ENCODE measurements at places on chromosomes 12 and 14.

DNA sequence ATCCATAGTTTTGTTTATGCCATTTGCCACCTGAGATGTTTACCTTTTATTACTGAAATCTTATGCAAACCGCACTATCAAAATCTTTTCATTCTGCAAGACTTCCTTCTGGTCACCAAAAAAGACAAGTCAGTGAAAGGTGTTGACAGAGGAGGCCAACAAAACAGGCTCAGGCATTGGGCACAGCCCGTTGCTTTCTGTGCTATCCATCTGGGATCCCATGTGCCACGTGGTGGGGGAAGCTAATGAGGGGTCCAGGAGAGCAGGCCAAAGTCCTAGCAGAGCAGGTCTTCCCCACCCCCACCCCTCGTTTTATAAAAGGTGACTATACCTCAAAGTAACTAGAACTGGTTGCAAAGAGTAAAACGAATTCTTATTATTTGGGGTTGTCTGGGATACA, 1.2 kb downstream of the ALDH1L2 start:
- no peak for DNase-seq

DNA sequence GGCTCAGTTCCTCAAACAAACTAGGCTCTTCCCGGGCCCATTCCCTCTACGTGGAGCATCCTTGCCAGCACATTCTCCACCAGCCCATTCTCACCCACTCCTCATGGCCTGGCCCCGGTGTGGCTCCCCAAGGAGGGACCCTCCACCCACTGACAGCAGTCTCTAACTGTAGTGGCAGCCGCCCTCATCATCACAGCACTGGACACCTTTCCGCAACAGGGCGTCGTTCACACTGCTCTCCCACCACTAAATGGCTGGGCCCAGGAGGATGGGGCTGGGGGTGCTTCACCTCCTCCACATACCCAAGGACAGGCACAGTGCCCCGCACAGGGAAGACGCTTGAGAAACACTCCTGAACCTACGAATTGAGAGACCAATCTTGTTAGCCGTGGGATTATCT, 123.0 kb downstream of the RIMBP2 start:
- DNase-seq: no peak

- no peak for DNase-seq
Observed at GRCh38 chr12:100794441-100795173, at the start of gene ANO4. Gene ANO4, plus strand, starts transcription at chr12:100794776. Its CDS starts 107,010 bp downstream, at chr12:100901786.

GRCh38 chr12:124862768-124863415, 772 bp downstream of the SCARB1 start:
- DNase-seq: no peak

GRCh38 chr14:92568621-92569479, 55.3 kb downstream of the RIN3 start:
- no peak for DNase-seq

GRCh38 chr12:94571556-94571955, 78.8 kb downstream of the TMCC3 start:
- no peak for DNase-seq
